ENCODE measurements at places on chromosomes 5 and 9.

DNA sequence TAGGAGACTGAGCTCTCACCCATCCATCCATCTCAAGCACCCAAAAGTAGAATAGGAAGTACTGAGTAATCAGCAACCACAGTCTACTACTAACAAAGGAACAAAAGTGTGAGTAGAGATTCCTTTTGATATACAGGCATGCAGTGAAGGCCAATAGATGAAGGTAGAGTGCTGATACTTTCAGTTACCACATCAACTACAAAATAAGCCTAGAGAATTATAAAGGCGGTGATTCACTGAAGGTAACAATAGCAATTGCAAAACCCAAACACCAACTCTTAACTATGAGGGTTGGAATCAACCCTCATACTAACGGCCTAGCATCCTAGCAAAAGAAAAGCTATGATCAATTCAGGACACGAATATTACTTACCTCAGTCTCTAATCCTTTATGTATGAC is 992.6 kb downstream of the DNAH5 start:
- DNase-seq, result no peak

DNA sequence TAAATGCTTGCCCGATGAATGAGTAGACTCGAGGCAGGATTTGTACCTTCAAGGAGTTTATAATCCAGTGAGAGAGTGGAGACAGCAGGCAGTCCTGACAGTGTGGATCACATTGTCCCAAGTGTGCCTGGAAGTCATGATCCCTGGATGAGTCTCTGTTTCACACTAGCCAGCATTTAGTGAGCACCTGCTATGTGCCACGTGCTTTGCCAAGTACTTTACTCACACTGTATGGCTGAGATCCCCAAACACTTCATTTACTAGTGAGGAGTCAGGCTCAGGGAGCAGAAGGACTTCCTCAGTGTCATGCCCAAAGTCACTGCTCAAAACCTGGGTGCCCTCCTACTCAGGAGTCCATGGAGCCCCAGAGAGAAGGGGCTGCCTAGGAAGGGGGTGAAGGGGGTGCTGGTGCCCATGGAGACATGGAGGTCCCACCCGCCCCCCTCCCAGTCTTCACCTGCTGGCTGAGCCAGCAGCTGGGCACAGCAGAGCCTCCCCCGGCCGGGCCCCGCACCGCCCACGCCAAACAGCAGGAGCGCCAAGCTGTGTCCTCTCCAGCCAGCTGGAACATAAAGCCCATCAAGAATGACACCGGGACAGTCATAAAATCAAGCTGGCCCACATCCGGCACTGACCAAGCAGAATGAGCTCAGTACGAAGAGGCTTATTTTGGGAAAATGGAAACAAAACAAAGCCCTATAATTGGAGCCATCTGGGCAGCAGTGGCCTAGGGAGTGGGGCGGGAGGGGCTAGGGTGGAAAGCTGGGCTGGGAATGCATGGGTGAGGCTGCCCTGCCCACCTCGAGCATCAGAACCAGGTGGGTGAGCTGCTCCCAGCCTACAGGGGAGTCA is 10.6 kb downstream of the LAMC3 start:
- no peak for DNase-seq

DNA sequence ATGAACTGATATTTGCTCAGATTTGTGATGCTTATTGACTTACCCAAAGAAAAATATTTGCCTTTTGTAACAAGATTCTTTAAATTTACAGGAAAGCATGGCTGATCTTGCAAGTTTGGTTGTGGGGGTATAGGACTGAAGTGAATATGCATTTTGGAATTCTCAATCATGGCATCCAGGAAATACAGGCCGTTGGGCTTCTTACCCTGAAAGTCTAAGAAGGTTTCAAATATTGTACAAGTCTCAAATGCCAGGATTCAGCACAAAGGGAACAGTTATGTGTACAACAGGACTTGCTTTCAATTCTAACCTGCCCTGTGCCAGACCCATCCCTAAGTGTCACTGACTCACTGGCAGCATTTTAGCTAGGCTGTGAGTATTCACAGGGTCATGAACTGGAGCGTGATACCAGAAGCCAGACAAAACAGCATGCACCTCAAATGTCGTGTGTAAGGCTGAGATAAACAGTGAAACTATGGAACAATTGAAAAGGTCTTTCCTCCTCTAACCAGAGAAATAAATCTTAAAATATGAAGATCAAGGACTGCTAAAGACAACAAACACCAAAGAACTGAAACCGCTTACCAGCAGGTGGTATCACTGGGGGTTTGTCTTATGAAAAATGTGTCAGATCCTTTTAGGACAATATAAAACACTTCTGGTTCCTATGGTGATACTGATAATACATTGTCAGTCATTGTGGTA is 168.6 kb upstream of the RGMB start:
- no peak for DNase-seq

- DNase-seq, result no peak
Measured at GRCh38 chr9:79757881-79758669, 186.3 kb downstream of the TLE4 start.

GRCh38 chr5:95959051-95959887 is 2.4 kb downstream of the ELL2 start:
- DNase-seq, result no peak

DNA sequence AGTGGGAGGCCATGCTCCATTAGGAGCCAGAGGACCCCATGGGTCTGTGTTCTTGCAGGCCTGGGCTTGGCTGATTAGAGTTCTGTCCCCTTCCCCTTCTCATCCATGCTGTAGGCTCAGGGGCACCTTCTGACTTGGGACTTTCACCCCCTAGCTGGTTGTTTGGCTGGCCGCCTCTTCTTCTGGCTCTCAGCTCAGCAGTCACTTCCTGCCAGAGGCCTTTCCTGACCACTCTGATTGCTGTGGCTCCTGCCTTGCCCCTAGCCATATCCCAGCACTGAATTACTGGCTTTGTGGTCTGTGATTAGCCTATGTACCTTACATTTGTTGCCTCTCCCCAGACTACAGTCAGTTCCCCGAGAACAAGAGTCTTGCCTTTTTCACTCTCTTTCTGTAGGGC is 14.6 kb downstream of the ENTREP1 start:
- no peak for DNase-seq

DNA sequence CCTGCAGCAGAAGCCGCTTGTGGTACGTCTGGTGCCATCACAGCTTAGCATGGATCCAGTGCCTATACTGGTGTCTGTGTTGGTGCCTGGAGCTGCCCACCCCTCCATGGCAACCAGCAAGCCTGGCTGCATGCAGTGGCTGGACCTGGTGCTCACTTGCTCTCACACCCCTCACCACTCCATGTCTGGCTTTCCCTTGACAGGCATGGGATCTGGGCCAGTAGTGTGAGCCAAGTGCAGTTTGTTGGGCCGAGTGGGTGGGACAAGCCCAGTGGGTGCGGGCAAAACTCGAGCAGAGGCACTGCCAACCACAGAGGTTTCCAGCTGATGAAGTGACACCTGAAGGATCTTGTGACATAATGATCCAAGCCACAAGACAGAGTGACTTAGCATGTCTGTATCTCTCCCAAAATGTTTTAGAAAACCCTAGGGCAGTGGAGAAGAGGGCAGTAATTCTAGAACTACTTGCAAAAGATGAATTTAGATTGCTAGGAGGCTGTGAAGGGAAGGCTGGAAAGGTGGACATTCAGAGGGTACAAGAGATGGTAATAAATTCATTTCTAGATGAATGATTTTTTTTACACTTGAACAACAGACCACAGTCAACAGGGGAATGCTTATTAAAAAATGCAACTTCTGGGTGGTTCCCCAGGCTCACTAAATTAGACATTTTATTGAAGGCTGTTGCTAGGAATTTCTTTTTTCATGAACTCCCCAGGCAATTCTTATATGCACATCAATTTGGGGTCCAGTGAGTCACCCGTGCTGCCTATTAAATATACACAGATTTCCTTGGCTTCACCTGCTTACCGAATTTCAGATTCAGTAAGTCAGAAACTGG is 660.3 kb downstream of the TLR4 start:
- DNase-seq, result no peak

All from NCI-H510A (cell line).